ENCODE measurements at places on chromosomes 6 and 20.

GRCh38 chr6:128241216-128241615, 279.2 kb downstream of the PTPRK start:
- DNase-seq = no peak

DNA sequence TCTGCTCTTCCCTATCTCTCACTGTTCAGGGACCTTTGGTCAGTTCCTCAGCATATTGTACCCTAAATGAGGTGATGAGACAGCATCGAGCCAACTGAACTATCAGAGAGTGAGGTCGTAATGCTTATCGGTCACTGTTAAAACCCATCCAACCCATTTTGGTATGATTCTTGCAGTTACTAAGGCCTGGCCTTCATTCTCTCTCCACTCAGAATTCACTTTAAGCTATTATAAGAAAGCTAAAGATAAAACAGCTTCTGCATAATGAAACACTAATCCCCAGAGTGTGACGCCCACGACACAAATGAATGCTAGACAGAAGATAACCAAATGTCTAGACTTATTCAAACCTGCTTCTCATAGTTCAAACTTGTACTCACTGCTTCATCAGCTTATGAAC, 175.8 kb downstream of the GMPR start:
- DNase-seq = no peak

GRCh38 chr20:39109933-39110818, 148.0 kb downstream of the DHX35 start:
- DNase-seq = no peak

- DNase-seq = no peak
Observed at GRCh38 chr6:78629154-78629721, 238.1 kb upstream of the IRAK1BP1 start.

DNA sequence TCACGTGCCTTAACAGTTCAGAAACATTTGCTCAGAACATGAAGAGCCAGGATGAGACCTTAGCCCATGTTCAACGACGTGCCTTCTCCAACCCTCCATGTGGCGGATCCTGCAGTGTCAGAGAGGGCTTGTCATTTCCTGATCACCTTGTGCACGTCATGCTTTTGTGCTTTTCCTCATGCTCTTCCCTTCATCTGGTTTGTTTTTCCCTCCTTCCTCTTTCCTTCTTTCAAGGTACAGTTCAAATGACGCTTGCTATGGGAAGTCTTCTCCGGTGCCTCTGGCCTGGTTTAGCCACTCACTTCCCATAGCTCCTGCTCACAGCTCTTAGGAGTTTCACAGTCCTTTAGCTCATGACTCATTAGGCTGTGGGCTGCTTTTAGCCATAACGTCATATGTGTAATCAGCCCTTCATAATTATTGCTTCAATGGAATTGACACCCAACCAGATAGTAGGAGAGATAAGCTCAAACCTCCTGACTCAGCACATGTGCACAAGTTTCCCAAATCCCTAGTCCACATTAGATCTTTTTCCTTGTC, 102.7 kb upstream of the CNKSR3 start:
- DNase-seq = no peak

DNA sequence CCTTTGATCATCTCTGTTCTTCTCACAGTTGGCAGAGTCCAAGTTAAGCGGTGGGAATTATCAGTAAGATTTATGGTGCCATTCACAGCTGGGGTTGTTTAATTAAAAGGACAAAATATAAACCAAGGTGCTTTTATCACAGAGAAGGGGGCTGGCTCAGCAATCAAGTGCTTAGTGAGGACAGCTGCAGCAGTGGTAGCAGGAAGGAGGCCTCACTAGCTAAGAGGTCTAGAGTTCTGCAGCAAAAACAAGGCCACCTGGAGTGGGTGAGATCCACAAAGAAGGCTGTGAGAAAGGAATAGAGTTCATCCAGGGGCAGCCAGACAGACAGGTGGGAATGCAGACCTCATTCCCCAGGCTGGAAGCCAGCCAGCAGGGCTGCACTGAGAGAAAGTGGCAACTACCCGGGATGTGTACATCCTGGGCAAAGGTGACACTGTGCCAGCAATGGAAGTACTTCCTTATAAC, 37.1 kb downstream of the PIGU start:
- no peak for DNase-seq

DNA sequence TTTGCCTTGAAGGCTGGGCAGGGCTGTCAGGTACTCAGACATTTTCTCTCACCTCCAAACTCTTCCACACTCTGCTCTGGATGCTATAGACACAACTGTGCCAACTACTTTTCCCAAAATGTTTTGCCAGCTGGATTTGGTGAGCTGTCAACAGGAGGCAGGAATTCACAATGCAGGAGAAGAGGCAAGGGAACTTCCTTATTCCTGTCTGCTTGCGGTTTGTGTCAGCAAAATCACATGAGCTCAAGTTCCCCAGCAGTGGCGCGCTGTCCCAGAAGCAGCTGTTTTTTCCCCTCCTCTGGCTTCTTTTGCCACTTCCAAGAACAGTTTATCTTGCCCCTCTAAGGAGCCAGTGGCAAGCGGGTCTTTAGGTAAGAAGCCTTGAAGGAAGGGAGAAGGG, 608.2 kb downstream of the PRKN start:
- no peak for DNase-seq

DNA sequence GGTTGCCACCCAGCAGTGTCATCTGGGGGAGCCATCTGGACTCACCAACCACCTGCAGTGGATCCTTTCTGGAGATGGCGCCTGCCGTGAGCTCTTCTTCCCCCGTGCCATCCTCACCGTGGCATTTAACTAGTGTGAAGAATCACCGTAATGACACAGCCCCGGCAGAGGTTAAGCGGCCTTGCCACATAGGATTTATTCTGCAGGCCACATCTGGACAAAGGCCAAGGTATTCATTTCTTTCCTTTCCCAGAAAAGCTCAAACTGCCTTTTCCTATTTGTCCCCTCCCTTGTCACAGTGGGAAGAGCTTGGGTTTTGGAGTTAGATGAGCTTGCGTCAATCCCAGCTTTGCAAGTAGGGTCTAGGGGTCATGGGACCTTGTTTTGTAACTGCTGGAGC, 88.4 kb downstream of the PXDC1 start:
- DNase-seq = no peak

DNA sequence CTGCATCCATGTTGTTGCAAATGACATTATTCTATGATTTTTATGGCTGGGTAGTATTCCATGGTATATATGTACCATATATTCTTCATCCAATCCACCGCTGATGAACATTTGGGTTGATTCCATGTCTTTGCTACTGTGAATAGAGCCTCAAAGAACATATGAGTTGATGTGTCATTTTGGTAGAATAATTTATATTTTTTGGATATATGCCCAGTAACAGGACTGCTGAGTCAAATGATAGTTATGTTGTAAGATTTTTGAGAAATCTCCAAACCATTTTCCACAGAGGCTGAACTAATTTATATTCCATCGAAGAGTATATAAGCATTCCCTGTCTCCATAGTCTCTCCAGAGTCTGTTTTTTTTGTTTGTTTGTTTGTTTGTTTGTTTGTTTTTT, 1373.5 kb downstream of the GRIK2 start:
- DNase-seq = no peak

DNA sequence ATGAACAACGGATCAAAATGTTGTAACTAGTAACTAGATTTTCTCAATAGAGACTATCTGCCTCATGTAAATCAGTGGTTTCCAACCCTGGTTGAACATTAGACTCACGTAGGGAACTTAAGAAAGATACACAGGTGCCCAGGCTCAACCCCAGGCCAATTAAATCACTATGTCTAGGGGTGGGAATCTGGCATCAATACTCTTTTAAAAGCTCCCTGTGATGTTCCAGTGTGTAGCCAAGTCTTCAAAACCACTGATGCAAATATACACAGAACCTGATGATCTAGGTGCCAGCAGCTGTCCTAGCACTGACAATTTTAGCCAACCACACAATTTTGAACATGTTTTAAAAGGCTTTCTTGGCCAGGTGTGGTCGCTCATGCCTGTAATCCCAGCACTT, 128.7 kb downstream of the TBC1D32 start:
- no peak for DNase-seq

GRCh38 chr6:88670369-88670768, 293.0 kb downstream of the RNGTT start:
- no peak for DNase-seq

GRCh38 chr6:53335224-53335994, 13.3 kb downstream of the ELOVL5 start:
- peak; percentile 31 for DNase-seq

DNA sequence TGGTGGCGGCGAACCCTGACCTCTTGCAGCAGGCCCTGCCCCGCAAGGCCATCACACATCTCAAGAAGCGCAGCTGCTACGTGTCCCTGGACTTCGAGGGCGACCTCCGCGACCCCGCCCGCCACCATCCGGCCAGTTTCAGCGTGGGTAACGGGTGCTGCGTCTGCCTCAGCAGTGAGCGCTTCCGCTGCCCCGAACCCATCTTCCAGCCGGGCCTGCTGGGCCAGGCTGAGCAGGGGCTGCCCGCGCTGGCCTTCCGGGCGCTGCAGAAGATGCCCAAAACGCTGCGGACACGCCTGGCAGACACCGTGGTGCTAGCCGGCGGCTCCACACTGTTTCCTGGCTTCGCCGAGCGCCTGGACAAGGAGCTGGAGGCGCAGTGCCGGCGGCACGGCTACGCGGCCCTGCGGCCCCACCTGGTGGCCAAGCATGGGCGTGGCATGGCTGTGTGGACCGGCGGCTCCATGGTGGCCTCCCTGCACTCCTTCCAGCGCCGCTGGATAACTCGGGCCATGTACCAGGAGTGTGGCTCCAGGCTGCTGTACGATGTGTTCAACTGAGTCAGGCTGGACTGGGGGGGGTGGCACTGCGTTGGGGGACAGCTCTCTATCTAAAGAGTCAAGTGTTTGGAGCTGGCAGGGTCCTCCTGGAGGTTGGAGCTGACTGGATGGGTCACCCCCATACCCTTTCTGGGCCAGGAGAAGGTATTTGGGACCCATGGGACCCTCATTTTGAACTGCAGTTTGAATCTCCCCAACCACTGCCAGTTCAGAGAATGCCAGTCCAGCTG, 1.1 kb downstream of the ACTL10 start:
- peak; percentile 70 for DNase-seq

- no peak for DNase-seq
Observed at GRCh38 chr20:45368221-45368980, 5.4 kb downstream of the SYS1 start.

- no peak for DNase-seq
Observed at GRCh38 chr20:24949756-24950127, 673 bp downstream of the CST7 start.

DNA sequence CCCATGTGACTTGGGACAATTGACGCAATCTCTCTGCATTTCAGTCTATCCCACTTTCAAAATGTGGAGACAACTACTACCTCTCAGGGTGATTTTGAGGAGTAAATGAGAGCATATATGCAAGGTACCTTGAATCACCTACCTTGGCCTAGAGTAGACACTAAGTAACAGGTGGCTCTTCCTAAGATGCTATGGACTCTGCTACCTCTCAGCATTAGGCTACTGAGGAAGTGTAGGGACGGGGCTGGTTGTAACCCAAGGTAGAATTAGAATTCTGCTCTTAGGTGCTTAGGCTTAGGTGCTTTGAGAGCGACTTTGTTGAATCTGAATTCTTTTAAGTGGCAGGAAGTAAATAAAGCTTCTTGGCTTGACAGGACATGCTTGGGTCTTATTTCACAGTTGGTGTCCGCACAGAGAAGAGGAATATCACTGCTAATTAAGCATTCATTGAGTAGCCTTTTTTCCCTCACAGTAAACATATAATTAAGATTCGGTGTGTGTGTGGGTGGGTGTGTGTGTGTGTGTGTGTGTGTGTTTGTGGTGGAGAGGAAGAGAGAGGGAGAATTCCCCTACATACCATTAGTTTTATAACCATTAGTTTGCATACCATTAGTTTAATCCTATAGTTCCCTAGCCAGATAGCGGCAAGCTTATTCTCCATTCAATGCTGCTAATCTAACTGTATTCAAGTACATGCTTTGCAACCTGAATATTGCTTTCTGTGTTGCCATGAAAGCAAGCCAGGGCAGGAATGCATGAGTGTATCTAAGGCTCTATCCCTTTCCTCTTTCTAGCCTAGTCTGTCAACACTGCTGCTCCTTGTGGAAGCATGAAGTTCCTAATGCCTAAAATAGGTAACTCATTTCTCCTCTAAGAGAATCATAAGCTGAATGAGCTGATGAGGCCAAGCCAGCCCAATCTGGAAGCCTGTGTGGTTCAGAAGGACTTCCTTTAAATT, 112.5 kb downstream of the IPCEF1 start:
- DNase-seq = no peak

DNA sequence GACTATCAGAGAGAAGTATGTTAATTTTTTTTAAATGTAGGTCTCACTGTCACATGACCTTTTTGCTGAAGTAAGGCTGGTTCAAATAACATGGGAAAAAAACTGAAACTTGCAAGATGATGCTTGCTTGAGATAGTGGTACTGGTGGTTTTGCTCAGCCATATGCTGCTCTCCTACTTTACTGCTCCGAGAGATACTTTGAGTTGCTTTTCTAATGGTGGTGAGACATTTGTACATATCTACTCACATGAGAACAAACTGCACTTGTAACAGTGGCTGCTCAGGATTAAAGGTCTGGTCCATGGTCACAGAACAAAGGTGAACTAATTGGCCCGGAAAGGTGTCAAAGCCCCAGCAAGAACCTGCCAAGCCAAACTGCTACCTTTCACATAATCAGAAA, 106.2 kb upstream of the BEND3 start:
- DNase-seq = no peak

- DNase-seq = no peak
Observed at GRCh38 chr6:40164345-40164755, 230.1 kb upstream of the MOCS1 start.

DNA sequence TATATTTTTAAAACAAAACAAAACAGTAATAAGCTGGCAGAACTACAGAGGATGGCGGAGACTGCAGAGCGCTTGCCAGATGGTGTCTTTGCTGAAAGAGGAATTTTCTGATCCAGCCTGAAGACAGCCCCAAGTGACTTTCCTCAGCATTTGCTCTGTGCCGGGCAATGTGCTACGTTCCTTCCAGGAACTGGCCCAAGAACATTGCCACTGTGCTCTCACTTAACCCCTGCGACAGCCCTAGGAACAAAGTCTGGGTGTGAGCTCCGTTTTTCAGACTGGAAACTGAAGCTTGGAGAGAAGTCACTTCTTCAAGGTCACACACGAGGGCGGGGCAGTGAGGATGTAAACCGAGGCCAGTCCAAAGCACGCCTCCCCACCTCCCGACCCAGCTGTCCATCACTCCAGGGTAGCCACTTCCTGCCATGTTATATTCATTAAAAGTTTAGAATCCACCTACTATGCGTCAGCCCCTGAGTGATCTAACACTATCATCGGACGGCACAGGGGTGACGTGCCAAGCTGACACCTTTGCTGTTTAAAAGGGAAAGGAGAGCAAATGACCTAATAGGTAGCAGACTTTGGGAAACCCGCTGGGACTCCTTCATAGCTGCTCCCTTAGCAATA, 22.3 kb upstream of the BMP7 start:
- DNase-seq = no peak

Measured in stimulated activated CD4-positive, alpha-beta T cell treated with anti-CD3 and anti-CD28 coated beads, Interleukin-1b, Interleukin-23, amount 100 ng/mL, for 4 hours (primary cell).